Stimulated activated CD8-positive, alpha-beta memory T cell treated with anti-CD3 and anti-CD28 coated beads, Interleukin-15, amount 100 ng/mL, for 1 hour (primary cell): ENCODE measurements at places on chromosomes 3 and 15.

- no peak for DNase-seq
Observed at GRCh38 chr3:107994956-107995715, 95.7 kb downstream of the CD47 start.

DNA sequence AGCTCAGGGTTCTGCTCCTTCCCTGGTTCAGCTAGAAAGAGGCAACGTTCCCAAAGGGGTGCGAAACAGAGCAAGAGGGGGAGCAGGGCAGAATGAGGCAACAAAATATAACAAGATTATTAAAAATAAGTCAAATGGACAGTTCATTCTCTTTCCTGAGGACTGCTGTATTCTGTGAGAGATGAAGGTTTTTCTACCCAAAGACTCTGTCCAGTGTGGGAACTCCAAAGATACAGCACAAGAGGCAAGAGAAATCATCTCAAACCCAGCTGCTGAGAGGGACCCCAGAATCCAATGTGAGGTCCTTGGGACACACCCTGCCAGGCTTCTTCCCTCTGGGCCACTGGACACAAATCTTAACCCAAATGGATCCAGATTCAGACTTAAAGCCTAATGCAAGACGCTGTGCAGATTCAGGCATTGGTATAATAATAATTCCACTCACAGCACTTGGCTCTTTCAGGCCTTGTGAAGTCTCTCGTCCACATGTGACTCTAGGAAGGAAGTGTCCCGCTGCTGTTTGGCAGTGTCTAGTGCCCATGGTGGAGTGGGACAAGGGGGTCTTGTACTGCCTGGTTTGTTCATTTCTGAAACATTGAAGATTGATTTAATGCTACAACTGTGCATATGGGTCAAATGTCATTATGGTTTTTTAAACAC lies 14.5 kb upstream of the ARHGAP31 start:
- DNase-seq, result no peak

DNA sequence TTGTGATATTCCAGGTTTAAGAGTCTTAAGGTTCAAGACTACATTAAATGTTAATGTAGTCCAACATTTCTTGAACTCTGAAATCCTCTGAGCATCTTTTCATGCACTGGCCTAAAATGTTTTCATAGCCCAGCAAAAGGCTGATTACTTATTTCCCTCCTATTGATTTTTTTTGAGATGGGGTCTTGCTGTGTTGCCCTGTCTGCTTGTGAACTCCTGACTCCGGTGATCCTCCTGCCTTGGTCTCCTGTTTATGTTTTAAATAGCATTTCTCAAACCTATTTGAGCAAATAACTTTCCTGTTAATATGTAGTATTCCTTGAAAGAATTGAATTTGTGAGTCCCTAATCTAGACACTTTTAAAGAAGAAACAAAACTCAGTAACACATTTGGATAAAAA lies 133.5 kb downstream of the IGF1R start:
- DNase-seq, result no peak

DNA sequence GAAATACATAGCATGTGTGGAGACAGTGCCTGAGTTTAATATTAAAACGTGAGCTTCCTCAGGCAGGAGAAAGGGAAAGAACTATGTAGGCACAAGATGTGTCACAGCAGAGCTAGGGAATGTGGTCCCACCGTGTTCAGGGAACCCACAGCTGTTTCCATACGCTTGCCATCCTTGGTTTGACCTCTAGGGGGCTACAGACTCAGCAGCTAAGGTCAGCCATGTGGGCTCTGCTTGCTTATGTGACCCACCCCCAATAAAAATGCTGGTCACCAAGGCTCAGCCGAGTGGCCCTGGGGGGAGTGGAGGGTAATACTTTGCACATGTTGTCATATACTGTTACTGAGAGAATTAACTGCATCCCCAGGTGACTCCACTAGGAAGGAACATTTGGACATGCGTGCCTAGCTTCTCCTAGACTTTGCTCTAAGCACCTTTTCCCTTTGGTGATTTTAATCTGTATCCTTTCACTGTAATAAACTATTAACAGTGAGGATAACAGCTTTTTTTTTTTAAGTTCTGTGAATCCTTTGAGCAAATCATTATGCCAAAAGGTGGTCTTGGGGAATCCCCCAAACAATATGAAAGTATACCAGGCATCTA lies 3.3 kb downstream of the TUBGCP5 start:
- DNase-seq, result peak; percentile 30

DNA sequence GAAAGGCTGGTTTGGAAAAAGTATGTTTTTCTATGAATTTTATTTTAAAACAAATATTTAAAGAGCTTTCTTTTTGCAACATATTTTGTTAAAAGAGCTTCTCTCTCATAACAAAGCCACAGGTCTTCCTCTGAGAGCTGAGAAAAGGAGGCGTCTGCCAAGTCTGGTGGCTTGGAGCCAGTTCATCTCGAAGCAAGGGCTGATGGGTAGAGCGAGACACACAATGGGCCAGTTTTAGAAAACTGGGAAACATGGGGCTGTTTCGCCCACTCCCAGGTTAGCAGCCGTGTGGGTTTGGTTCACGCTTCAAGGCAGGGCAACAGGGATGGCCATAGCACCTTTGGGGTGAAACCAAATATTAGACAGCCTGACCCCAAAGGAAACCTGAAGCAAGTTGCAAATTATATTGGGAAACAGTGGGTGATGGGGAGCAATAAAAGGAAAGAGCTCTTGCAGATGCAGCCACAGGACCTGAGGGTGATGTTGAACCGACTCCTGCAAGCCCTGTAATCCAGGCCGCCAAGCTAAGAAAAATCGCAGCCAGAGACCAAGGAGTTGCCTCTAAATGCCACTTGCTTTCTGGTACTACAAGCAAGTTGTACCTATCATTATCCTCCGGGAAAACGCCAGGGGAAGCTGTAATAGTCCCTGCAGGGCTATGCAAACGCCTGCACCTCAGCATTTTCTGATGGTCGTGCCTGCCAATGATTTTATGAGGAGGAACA lies 88.4 kb upstream of the GALNT15 start:
- DNase-seq, result no peak

DNA sequence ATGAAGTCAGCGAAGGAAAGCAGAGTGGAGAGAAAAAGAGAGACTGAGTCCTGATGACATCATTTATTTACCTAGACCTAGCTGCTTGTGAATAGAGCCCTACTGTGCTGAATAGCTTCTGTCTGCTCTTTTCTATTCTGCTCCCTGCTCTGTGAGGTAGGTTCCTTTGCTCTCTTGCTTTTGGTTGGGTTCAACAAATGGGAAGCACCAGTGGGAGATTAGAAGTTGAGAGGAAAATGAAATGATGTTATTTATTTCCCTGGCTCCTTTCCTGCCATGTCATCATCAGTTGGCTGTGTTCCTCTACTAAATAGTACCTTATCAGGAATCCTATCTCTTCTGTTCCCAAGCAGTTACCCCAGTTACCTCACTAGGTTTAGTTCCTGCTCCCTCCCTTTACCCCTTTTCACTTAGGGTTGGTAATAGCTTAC lies 23.5 kb downstream of the DTWD1 start:
- no peak for DNase-seq

GRCh38 chr3:158121295-158121694 lies 11.4 kb downstream of the RSRC1 start:
- no peak for DNase-seq

GRCh38 chr3:42651248-42652091 lies 2.0 kb upstream of the ZBTB47 start:
- DNase-seq, result no peak

DNA sequence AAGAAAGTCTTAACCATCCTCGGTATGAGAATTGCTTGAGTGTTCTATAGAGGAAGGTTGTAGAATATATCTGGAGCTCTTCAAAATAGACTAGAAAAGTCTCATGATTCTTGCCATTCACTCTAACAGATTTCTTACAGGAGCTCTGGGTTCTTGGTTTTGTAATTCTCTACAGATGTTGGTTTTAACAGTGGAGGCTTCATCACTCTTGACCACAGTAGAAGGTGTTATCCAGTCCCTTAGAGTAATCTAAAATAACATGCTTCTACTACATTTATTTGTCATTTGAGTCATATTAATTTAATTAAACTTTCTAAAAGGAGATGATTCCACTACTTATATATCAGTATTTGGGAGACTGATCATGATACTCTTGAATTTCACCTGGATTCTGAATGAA lies 9.7 kb downstream of the GTF2E1 start:
- DNase-seq, result no peak

DNA sequence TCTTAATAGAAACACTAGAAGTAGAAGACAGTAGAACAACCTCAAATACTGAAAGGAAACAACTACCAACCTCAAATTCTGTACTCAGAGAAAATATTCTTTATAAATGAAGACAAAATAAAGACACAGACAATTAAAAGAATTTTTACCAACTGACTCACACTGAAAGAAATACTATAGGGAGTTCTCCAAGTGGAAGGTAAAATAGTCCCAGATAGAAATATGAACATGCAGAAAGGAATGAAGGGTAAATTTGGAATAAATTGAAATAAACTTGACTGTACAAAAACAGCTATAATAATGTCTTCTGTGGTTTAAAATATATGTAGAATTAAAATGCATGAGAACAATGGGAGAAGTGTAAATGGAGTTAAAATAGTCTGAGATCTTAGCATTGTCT lies 36.7 kb upstream of the CCDC174 start:
- no peak for DNase-seq

DNA sequence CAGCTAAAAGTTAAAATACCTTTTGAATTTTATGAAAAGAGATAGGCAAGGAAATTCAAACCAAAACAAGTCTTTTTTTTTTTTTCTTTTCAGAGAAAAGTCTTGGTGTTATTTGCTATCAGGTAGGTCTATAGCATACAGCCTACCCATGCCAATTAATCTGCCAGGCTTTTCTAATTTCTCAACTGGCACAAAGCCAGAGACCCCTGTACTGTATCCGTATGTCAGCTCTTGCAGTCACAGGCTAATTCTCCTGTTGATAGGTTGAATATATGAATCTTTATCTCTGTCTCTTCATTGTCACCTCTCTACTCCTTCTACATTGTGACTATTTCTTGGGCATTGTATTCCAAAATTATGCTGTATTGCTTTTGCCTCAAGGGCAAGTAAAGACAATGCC lies 133.4 kb downstream of the IL5RA start:
- no peak for DNase-seq

DNA sequence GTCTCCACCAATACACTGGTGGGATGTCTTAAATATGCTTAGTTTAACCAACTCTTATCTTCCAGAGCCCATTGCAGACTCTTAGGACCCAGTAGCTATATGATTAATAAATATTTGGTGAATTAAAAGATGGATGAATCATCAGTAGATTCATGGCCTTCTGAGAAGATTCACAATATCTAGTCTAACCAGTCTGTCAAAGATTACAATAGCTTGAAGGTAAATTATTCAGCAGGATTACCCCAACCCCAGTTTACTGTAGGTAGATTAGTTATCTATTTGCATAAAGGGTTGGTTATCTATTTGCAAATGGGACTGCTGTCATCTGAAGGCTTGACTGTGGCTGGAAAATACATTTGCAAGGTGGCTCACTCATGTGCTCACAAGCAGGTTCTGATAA lies 239.4 kb upstream of the THRB start:
- no peak for DNase-seq

- DNase-seq, result no peak
Observed at GRCh38 chr3:190070622-190071347, 49.9 kb downstream of the P3H2 start.

- DNase-seq, result no peak
Observed at GRCh38 chr15:53791581-53791980, 32.1 kb upstream of the WDR72 start.

DNA sequence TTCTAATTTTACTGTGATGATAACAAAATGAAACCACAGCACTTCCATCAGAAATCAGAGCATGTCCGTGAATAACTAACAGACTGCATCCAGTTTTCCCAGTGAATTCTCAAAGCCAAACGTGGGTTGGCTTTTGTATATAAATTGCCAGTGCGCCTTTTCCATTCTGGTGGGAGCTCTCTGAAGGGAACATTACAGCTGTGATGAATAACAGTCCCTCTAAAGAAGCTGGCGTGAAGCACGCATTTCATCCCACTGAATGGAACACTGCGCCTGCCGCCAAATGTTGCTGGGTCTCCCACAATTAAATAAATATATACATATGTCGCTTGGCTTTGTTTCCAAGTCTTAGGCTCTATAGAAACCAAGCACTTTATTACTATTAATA lies 113.0 kb upstream of the PFN2 start:
- DNase-seq, result no peak

DNA sequence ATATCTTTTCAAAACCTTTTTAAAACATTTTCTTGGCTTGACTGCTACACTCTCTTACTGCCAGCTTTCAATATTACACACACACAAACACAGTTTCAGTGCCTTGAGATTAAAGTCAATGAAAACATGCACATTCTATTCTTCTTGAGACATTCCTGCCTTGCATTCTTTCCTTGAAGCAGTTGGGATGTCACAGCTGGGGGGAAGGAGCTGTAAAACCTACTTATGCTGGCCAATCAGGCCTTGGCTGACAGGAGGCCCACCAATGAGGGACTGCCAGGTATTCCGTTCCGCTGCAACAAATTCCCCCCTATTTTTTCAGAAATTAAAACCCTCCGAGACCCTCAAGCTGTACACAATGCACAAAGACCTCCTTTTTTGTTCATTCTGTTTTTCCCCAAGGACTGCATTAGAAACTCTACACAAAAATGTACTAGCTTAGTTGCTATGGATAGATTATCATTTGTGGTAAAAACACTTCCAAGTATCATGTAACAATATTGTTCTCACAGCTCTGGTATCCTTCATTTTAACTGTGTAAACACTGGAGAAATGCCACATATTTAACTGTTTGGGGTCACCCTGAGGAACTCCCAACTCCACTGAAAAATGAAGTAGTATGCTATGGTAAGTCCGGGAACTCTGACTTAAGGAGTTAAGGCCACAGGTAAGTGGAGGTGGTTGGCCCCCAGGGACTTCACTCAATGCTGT lies 18.5 kb downstream of the FSTL1 start:
- DNase-seq, result no peak

GRCh38 chr3:138348754-138349739 lies 668 bp downstream of the MRAS start:
- no peak for DNase-seq

- no peak for DNase-seq
Observed at GRCh38 chr15:82134461-82134860, 88.6 kb upstream of the MEX3B start.

DNA sequence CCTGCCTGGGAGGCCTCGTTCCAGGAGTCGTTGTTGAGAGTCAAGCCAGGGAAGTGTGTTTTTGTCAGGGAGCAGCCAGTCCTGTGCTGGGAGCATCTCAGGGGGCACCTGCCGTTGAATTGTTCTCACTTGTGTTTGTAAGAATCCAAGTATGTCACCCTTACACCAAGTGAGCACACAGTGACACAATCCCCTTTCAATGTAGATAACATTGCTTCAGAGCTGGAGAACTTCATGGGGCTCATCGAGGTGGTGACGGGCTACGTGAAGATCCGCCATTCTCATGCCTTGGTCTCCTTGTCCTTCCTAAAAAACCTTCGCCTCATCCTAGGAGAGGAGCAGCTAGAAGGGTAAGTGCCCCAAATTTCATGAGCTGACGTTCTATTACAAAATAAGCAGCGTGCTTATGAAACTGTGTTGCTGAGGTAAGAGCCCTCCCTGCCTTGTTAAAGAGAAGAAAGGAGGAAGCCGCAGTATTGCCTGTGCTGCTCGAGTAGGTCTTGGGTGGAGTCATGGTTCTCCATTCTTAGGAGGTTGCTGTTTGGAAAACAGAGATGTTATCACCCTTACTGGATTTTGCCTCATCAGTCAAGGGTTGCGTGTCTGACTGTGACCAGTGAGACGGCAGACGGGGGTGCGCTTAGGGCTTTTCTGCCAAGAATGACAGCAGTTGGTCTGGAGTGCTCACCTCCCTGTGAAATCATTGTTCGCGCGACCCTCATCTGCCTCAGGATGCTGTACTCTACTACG lies 108.1 kb downstream of the PGPEP1L start:
- no peak for DNase-seq
